CD4-positive, alpha-beta T cell treated with Interleukin-2 at 100 ng/mL for 4 hours (primary cell): ENCODE measurements at places on chromosomes 1 and 21.

DNA sequence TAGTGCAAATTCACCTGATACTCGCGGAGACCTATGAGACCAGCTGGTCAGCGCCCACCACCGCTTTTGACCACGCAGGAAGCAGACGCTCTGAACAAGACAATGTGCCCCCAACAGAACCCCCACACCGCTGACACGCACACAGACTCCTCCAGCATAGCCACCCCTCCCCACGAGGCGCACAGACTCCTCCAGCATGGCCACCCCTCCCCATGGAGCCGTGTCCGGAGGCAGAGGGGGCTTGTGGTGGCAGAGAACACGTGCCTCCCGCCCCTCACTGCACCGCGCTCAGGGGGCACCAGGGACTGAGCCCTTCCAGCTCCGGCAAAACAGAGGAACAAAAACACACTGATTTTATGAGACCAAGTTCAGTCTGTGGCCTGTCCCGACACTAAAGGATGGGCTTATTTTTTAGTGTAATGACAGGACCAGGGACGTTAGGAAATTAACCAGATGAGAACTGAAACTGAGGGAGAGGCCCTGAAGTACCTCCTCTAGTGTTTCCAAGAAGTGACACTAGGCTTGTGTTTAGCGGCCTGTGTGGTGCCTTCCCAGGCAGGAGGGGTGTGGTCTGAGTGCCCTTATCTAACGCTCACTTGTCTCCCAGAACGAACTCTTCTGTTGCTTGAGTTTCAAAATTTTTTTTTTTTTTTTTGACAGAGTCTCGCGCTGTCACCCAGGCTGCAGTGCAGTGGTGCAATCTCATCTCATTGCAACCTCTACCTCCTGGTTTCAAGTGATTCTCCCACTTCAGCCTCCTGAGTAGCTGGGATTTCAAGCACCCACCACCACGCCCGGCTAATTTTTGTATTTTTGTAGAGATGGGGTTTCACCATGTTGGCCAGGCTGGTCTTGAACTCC, 10.0 kb upstream of the AGPAT3 start:
- peak; percentile 11 for DNase-seq

DNA sequence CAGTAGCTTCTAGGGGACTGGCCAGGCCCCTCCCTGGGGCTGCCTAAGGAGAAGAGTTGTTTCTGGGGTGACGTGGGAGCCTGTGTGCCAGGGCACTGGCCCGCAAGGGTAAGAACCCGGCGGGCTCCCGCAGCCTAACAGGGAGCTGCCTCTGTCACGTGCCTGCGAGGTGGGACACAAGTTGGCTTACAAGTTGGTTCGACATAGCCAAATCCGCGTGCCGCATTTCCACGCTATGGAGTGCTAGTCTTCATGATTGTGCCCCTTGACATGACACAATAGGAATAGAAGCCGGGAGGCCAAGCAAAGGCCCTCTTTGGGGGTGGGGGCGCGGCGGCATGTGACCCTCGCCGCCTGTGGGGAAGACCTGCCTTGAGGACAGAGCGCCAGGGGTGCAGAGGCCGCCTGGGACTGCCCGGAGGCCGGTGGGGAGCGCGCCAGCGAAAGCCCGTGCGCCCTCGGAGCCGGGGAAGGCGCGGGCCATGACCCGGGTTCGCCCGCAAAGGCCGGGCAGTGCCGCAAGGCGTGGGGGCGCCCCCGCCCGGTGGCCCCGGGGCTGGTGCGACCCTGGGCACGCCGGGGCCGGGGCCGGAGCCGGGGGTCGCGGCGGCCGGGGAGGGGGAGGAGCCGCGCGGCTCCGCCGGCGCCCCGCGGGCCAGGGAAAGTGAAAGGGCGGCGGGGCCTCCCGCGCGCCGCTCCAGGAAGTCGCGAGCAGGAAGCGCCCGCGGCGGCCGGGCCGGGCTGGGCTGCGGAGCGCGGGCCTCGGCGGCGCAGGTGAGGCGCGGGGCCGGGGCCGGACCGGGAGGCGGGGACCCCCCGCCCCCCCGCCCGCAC, at the start of gene SLC37A1:
SLC37A1 (plus strand) TSS at position 702 of the 834 bp plus-strand sequence. CDS start 4,603 bp downstream, outside the sequence.
- DNase-seq, result peak; percentile 23

DNA sequence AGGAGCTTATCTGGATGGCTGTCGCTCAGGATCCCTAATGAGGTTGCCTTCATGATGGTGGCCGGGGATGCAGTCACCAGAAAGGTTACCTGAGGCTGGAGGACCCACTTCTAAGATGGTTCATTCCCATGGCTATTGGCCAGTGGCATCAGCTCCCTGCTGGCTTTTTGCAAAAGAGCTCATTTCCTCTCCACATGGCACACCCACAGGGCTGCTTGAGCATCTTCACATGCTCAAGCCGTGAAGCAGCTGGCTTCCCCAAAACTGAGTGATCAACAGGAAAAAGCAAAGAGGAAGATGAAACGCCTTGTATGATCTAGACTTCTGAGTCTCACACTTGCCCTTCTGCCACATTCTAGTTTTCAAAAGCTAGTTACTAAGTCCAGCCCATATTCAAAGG, 124.6 kb upstream of the CXADR start:
- no peak for DNase-seq

GRCh38 chr1:1775327-1776226, 2.7 kb downstream of the NADK start:
- no peak for DNase-seq

GRCh38 chr1:203769505-203770343, 4.7 kb downstream of the LAX1 start:
- DNase-seq, result no peak

- no peak for DNase-seq
Measured at GRCh38 chr1:29391362-29391880, 155.1 kb downstream of the PTPRU start.

- no peak for DNase-seq
Measured at GRCh38 chr1:152444045-152444444, 30.0 kb upstream of the CRNN start.

DNA sequence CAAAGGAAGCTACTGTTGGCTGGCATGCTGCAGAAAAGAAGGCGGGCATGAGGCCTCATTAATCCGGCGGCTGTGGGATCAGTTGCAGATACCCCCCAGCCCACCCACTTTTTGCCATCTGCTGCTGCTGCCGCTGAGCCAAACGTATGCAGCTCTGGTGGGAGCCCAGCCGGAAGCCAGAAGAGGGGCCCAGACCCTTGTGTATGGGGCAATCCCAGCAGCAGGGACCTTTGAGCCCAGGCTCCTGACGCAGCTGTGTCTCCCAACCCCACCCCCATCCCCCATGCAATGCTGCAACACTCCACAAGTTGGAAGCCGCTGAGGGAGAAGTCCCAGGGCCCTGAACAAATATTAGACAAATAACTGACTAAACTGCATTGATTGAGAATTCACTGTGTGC, 106.0 kb downstream of the ELAVL4 start:
- DNase-seq, result no peak

- DNase-seq, result no peak
Measured at GRCh38 chr1:92329347-92330129, 30.7 kb downstream of the RPAP2 start.
